Suprapubic skin (tissue), 4 donors: ENCODE measurements at places on chromosomes 2 and 18.
A peak's percentile ranks its signal among the peaks of the same experiment; 100 is the strongest.

DNA sequence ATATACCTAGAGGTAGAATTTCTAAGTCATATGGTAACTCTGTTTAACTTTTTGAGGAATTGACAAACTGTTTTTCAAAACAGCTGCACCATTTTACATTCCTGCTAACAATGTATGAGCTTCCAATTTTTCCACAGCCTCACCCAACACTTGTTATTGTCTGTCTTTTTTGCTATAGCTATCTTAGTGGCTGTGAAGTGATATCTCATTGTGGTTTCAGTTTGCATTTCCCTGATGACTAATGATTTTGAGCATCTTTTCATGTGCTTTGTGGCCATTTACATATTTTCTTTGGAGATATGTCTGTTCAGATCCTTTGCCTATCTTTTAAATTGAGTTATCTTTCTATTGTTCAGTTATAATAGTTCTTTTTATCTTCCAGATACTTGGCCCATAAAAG lies 273.8 kb downstream of the AGPS start:
- DNase-seq: no peak

DNA sequence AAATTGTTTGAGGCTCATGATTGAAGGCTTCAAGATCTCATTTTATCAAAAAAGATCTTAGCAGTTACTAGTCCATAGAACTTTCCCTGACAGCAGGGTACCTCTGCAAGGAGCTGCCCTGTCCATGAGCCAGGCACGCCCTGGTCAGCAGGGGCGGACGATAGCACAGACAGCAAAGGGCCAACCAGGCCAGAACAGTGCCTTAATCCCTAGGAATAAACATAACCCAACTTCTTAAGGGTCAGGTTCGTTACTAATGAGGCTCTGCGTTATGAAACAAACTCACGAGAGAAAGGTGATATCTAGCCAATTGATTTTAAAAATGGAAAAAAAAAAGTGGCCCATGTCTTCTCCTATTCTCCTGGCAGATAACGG lies 59.2 kb downstream of the BCL2 start:
- DNase-seq: no peak

- DNase-seq: no peak
Measured at GRCh38 chr2:85564144-85564563, 2.9 kb upstream of the GGCX start.

GRCh38 chr2:98091738-98092137 lies 4.8 kb downstream of the VWA3B start:
- DNase-seq: no peak

GRCh38 chr2:65386344-65386743 lies 46.1 kb downstream of the SPRED2 start:
- no peak for DNase-seq

DNA sequence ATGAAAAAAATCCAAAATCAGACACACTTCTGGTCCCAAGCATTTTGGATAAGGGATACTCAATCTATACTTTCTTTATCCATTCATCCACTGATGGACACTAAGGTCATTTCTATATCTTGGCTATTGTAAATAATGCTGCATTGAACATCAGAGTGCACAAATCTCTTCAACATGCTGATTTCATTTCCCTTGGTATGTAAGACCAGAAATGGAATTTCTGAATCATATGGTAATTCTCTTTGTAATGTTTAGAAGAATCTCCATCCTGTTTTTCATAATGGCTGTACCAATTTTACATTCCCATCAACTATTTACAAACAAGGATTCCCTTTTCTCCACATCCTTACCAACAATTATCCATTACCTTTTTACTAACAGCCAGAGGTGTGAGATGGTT lies 33.7 kb upstream of the MCM6 start:
- no peak for DNase-seq

- no peak for DNase-seq
Measured at GRCh38 chr2:29655391-29656086, 265.8 kb downstream of the ALK start.

DNA sequence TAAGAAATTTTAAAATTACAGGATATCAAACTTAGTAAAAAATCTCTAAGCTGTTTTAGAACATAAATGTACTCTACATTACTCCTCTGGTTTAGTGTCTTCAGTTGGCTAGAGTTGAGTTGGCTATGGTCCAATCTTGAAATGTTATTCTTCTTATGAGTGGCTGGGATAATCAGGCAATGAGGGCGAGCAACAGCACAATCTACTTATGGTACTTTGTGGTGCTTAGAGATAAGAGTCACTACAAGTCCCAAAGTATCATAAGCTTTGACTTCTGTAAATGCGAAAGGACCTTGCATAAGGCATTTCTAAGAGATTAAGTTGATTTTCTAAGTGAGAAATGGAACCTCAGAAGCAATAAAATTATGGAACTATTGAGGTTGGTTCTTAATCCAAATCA lies 361.7 kb downstream of the GPD2 start:
- no peak for DNase-seq

- no peak for DNase-seq
Measured at GRCh38 chr2:129887688-129888266, 91.7 kb upstream of the RAB6C start.

GRCh38 chr18:22447792-22448191 lies 30.1 kb upstream of the CTAGE1 start:
- no peak for DNase-seq

GRCh38 chr2:211503856-211504255 lies 947.5 kb downstream of the CPS1 start:
- no peak for DNase-seq

GRCh38 chr18:30465096-30465495 lies 577.4 kb downstream of the DSC3 start:
- no peak for DNase-seq

DNA sequence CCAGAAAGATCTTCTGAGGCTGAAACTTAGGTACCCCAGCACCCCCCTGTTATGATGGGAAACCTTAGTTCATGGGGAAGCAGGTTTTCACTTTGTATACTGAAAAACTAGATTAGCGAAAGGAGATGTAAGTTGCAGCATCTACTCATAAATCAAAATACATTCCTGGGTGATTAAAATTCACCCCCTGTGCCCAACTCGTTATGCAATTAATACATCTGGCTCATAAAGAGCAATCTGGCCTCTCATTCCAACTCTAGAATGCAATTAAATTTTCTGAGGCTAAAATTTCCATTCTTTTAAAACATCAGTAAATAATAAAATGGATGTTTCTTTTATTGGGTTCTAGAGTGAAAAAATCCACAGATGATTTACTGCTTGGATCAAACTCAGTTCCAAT lies 110.9 kb upstream of the BZW1 start:
- DNase-seq: no peak

- DNase-seq: peak; percentile 73
Measured at GRCh38 chr2:196233021-196233804, 61.8 kb upstream of the STK17B start.

DNA sequence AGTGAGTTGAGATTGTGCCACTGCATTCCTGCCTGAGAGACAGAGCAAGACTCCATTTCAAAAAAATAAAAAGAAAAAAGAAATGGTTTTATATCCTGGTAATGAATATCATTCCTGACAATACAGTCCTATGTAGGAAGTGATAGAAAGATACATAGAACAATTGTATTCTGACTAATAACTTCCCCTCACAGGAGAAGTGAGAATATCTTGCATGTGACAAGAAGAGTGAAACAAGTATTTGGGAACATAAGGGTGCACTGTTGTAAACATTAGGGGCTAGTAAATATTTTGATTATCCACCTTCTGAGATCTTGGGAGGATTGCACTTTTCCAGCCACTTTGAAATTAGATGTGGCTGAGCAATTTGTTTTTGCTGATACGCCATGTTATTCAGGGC lies 40.7 kb downstream of the KLHL14 start:
- DNase-seq: no peak

DNA sequence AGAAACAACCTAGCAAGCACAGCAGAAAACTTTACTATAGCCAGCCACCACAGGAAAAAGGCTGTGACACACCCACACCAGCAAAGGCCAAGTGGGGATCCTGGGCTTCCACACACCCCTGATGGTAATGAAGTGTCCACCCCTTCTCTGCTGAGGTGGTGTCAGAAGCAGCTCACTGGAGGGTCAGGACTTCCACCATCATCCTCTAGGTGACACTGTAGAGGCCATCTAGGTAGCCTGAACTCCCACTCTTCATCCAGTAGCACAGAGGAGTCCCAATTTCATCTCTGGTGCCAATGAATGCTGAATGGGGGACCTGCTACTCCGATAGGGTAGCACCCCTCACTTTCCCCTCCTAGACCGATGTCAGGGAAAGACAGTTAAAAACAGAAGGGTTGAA lies 1544.4 kb downstream of the LRP1B start:
- no peak for DNase-seq

GRCh38 chr2:160367887-160368286 lies 125.7 kb downstream of the RBMS1 start:
- DNase-seq: no peak

GRCh38 chr18:62760403-62760734 lies 45.0 kb downstream of the PHLPP1 start:
- DNase-seq: no peak
